ENCODE measurements at places on chromosomes 1 and 21.

GRCh38 chr1:239678181-239678580 lies 291.8 kb downstream of the CHRM3 start:
- DNase-seq: no peak

GRCh38 chr1:210049616-210050015 lies 111.6 kb downstream of the SYT14 start:
- no peak for DNase-seq

- no peak for DNase-seq
These were observed 7.3 kb downstream of the CSTB start for GRCh38 chr21:43768868-43769167.

- DNase-seq: no peak
These were observed 31.4 kb upstream of the BCL9 start for GRCh38 chr1:147509786-147510395.

DNA sequence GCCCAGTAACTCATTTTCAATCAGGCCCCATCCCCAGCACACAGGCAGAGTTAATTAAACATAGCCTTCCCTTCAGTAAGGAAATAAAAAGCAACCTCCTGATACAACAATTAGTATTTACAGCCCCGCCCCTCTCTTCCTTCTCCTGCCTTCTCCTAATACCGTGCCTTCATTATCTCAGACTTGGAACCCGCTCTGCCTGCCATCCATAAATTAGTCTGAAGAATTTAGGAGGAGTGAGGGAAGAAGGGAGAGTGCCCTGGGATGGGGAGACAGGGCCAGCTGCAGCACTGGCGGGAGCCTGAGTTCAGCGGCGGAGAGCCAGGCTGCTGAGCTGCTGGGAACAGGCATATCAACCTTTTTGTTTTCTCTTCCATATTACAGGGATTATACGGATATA lies 172.8 kb downstream of the ACTL8 start:
- DNase-seq: no peak

DNA sequence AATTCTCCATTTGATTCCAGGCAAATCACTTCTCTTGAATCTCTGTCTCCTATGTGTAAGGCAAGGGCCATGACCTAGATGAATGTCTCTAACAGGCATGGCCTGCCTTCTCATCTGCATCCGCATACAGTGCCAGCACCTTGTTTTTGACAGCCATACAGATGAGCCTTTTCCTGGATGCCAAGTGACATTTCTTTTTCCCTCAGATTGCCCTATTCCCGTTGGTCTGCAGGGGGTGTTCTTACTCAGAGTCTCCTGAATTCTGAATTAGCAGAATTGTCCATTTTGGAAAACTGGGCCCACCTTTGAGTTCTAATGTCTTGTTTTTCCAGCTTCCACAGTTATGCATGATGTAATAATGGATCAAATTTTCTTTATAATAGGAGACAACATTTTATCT lies 88.0 kb upstream of the ADAR start:
- DNase-seq: no peak

- DNase-seq: no peak
These were observed 77.8 kb downstream of the KIF1B start for GRCh38 chr1:10288029-10288615.

DNA sequence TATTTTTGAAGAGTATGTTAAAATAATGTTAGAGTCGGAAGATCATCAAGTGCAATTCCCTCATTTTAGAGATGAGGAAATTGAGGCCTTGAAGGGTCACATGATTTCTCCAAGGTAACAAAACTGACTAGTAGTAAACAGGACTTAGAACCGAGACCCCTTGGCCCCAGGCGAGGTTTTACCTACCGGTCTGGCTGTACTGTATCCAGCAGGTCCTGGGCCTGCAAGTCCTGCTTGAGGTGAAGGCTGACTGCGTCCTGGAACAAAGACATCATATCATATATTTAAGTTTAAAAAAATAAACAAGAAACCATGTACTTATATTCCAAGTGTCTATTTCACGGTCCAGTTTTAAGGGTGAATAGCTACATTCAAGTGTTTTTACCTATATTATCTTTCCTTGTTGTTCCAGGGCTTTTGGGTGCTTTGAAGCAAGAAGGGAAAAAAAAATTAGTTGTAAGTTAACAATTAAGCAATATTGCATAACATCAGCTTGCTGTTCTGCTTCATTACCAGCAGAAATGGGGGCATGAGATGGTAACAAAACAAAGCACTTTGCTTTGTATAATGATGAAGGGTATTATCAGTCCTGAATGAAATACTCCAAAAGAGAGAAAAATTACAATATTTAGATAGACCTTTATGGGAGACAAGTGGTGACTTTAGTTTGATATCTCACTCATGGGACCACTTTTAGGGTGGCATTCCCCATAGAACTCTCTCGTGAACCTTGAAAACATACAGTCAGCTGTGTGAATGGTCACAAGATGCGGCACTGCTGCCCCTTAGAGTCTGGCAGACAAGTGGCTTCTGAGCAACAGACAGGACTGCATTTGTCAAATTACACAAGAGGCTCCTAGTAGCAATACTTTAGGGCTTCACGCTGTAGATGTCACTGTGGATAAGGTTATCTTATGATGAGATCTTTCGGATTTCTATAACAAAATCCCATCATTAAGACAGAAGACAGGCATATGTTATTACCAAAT lies 29.8 kb upstream of the CFAP298 start:
- DNase-seq: no peak

DNA sequence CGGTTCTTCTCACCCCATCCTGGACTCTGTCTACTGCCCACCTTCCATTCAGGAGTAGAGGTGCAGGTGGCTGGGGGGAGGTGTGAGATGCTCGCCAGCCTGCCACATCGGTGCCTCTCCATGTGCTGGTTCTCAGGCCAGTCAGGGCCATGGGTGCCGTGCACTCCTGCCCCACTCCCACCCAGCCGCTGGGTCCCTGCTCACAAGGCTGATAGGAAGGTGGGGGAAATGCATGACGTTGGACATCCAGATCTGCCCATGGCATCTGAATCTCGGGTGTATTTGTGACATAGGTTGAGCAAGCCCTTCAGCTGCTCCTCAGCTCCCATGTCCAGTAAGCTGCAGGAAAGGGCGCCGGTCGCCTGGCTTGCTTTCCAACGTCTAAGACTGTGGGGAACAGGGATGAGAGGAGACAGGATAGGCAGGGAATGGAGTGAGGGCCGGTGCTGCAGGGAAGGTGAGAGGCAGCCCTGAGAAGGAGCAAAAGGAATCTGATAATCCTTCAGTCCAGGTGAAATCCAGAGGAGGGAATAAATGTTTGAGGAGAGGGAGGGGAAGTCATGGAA lies 11.8 kb downstream of the S100A7A start:
- no peak for DNase-seq

DNA sequence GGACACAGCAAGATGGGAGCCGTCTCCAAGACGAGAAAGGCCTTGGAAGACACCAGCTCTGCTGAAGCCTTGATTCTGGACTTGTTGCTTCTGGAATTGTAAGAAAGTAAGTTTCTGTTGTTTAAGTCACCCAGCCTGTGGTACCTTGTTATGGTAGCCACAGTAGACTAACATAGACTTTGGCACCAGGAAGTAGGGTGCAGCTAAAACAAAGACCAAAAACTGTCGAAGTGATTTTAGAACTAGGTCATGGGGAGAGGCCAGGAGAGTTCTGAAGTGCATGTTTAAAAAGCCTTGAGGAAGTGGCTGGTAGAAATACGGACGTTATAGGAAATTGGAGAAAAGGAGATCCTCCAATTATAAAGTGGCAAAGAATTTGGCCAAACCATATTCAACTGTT lies 28.5 kb downstream of the ZNF496 start:
- DNase-seq: no peak

DNA sequence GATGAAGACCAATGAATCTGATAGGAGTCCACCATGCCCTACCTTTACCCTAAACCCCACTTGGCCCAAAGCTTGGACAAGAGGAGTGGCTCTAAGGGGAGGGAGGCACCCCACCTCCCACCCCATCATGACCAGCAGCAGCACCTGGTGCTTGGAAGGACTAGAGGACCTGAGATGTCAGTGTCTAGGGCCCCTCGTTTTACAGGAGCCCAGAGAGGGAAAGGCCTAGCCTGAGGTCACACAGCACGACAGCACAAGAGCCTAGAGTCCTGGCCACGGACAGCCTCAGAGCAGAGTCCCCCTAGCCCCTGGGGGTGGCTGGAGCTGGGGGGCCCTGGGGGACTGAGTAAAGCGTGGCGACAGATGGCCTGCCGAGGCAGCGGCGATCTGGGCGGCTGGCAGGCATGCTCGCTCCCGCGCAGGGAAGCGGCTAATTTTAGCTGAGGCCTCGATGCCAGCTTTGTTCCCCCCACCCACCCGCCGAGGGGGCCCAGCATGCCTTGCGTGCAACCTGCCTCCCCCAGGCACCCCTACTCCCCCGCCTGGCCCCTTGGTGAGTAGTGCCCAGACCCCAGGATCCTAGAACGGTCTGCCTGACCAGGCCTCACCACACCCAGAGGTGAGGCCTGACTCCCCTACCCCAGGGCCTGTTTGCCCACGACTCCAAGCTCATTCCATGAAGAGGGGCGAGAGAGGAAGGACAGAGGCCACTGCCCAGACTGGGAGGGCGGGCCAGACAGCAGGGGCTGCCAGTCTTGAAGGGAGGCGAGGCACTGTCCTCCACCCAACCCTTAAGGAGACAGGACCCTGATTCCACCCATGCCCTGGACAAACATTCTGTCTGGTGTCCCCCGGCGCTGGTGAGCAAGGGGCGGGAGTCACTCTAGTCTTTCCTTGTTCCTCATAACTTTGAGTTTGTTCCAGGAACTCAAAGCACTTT lies 39.0 kb downstream of the AHDC1 start:
- no peak for DNase-seq

- no peak for DNase-seq
These were observed 86.5 kb upstream of the KAZN start for GRCh38 chr1:14511796-14512585.

- DNase-seq: no peak
These were observed 115.3 kb upstream of the IFFO2 start for GRCh38 chr1:19071674-19072281.

GRCh38 chr1:226736908-226737818 lies 1.9 kb downstream of the ITPKB start:
- no peak for DNase-seq

- no peak for DNase-seq
These were observed 40.5 kb upstream of the AKT3 start for GRCh38 chr1:243890576-243890975.

GRCh38 chr1:1527092-1527816 lies 13.2 kb downstream of the TMEM240 start:
- DNase-seq: no peak

DNA sequence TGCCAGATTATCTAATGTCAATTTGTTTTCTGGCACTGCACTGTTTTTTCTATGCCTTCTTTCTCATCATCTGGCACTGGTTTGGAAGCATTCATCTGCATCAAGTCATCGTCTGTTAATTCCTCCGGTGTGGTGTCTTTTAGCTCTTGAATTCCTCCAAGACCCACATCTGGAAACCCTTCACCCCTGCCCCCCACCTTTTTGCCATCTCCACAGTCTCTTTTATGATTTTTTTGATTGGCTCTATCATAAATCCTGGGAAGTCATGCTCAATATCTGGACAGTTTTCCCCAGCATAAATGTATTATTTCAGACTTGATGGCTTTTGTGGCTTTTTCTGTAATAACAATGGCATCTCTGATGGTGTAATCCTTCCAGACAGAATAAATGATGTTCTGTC lies 10.4 kb upstream of the KCNK1 start:
- DNase-seq: no peak

- DNase-seq: no peak
These were observed 1338.5 kb downstream of the AMY1C start for GRCh38 chr1:105088166-105088565.

- no peak for DNase-seq
These were observed 11.8 kb downstream of the NHLH2 start for GRCh38 chr1:115829023-115829674.

All from stimulated activated CD8-positive, alpha-beta memory T cell treated with anti-CD3 and anti-CD28 coated beads, Interleukin-12 subunit alpha, Interleukin-12 subunit beta, amount 100 ng/mL, for 1 hour (primary cell).